Cerebellar nuclear complex (tissue), 1 donor: ENCODE measurements at places on chromosomes 16 and 17.

DNA sequence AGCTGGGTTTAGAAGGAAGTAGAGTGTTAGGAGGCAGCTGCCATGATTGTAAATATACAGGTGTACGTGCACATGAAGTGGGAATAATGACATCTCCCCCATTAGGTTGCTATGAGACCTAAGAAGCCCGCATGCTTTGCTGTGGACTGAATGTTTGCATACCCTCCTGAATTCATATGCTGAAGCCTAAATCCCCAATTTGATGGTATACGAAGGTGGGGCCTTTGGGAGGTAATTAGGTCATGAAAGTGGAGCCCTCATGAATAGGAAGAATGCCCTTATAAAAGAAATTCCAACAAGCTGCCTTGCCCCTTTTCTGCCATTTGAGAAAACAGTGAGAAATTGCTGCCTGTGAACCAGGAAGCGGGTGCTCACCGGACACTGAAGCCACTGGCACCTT, 44.0 kb downstream of the CCDC182 start:
- no peak for DNase-seq

DNA sequence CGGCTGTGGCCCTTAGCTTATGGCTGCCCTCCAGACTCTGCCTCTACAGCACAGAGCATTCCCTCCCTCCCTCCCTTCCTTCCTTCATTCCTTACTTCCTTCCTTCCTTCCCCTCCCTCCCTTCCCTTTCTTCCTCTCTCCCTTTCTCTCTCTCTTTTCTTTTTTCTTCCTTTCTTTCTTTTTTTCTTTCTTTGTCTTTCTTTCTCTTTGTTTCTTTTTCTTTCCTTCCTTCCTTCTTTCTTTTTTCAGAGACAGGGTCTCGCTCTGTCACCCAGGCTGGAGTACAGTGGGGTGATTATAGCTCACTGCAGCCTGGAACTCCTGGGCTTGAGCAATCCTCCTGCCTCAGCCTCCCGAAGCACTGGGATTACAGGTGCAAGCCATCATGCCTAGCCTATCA, 11.7 kb downstream of the TMEM92 start:
- DNase-seq: no peak

DNA sequence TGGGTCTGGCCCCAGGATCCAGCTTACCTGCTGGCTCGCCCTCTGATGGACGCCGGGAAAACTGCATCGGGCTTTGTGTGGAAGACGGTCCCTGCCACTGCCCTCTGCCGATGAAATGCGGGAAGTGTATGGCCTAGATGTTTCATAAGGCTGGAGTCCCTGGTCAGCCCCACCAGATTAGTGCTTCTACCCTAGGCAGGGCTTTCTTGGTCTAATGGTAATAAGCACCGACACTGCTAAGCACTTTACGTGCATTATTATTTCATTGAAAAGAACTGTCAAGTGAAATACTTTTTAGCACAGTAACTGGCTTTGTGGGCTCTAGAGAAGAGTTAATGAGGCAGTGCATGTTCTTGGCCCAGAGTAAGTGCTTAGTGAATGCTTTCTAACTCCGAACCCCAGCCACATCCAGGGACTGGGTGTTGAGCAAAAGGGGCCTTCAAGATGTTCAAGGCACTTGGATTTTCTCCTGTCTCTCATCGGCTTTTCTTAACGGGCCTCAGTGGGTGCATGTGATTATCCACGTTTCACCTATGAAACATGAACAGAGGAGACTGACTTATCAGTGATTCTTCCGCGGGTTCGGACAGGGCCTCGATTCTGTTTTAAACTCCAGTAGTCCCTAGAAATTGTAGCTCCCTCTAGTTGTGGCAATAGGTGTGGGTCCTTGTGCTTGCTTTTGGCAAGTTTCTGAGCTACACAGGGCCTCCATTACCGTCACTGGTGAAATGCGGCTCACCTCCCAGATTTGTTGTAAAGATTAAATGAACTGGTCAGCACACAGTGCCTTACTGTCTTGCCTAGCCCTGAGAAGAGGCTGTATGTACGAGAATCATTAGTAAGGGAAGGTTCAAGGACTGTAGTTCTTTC, 6.6 kb downstream of the TRAF4 start:
- peak; percentile 66 for DNase-seq

- DNase-seq: no peak
Observed at GRCh38 chr17:37610971-37611370, 1.8 kb upstream of the SYNRG start.

DNA sequence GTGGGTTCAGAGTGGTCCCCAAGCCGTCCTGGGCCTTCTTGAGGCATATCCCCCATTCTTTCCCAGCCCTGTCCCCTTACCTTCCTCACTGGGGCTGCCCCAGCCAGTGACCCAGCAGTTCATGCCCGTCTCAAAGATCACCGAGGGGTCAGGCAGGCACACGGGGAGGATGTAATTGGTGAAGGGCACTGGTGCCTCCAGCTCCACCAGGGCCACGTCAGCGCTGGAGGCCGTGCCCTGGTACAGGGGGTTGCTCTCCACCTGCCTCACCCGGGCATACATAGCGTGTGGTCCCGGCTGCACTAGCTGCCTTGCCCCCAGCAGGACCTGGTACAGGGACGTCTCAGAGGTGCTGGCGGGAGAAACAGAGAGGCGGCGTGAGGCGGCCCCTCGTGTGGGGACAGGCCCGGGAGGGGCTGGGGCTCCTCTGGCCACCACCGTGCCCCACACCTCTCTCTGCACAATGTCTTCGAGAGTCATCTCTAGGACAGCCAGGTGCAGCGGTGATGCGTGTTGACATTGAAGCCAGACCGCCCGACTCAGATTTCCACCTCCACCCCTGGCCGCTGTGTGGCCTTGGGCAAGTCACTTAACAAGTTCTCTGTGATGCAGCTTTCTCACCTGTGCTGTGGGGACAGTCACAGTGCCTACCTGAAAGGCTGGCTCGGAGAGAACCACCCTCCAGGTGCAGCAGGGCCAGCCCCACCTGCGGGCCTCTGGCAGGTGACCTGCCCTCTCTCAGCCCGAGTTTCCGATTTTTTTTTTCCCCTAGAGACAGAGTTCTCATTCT, 5.8 kb downstream of the PRSS27 start:
- no peak for DNase-seq

- DNase-seq: no peak
Observed at GRCh38 chr17:29592850-29593551, at the start of gene ANKRD13B. Gene ANKRD13B, plus strand, starts transcription at chr17:29593132. Its CDS starts 490 bp downstream, at chr17:29593622.

- DNase-seq: no peak
Observed at GRCh38 chr16:74743045-74743667, 31.5 kb downstream of the FA2H start.

GRCh38 chr16:77468831-77469230, 34.0 kb upstream of the ADAMTS18 start:
- DNase-seq: peak; percentile 50

DNA sequence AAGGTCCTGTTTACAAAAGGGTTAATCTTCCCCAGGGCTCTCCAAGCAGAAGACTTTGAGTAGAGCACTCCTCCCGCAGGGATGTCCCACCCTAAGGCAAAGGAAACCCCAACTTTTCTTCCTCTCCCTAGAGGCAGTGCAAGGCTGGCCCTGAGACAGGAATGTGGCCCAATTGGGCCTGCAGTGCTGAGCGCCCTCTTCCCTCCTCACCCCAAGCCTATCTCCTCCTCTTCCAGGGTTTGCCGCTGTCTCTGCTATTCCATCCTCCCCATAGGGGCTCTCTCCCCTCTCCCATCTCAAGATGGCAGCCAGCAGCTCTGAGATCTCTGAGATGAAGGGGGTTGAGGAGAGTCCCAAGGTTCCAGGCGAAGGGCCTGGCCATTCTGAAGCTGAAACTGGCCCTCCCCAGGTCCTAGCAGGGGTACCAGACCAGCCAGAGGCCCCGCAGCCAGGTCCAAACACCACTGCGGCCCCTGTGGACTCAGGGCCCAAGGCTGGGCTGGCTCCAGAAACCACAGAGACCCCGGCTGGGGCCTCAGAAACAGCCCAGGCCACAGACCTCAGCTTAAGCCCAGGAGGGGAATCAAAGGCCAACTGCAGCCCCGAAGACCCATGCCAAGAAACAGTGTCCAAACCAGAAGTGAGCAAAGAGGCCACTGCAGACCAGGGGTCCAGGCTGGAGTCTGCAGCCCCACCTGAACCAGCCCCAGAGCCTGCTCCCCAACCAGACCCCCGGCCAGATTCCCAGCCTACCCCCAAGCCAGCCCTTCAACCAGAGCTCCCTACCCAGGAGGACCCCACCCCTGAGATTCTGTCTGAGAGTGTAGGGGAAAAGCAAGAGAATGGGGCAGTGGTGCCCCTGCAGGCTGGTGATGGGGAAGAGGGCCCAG, 1.0 kb downstream of the PRRT2 start:
- no peak for DNase-seq

- no peak for DNase-seq
Observed at GRCh38 chr17:27522028-27522635, 65.9 kb downstream of the KSR1 start.

GRCh38 chr16:11315510-11315909, 29.7 kb upstream of the RMI2 start:
- no peak for DNase-seq

GRCh38 chr17:33013596-33014375, 22.1 kb downstream of the SPACA3 start:
- DNase-seq: no peak

- DNase-seq: no peak
Observed at GRCh38 chr16:51197953-51198748, 47.1 kb upstream of the SALL1 start.

DNA sequence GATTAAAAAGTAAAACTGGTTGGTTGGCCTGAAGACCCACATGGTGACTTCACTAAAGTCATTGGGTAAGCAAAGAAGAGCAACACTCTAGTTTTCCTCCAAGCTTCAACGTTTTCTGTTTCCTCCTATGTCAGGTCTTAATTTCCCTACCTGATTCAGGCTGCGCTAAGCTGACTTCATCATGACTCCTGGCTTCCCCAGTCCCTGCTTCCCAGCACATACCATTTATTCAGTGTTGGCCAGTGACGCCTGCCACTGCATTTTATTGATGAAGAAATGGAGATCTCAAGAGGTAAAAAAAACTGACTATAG, 645.3 kb downstream of the WWOX start:
- DNase-seq: no peak

GRCh38 chr17:29597361-29598172, 4.6 kb downstream of the ANKRD13B start:
- DNase-seq: no peak

GRCh38 chr17:75086496-75087181, 1.1 kb upstream of the SLC16A5 start:
- DNase-seq: no peak

- DNase-seq: no peak
Observed at GRCh38 chr17:11023639-11024479, 186.0 kb upstream of the PIRT start.

GRCh38 chr17:1736348-1737281, 6.1 kb upstream of the SERPINF2 start:
- DNase-seq: no peak

- no peak for DNase-seq
Observed at GRCh38 chr17:7356756-7357155, 1.8 kb downstream of the TMEM95 start.

DNA sequence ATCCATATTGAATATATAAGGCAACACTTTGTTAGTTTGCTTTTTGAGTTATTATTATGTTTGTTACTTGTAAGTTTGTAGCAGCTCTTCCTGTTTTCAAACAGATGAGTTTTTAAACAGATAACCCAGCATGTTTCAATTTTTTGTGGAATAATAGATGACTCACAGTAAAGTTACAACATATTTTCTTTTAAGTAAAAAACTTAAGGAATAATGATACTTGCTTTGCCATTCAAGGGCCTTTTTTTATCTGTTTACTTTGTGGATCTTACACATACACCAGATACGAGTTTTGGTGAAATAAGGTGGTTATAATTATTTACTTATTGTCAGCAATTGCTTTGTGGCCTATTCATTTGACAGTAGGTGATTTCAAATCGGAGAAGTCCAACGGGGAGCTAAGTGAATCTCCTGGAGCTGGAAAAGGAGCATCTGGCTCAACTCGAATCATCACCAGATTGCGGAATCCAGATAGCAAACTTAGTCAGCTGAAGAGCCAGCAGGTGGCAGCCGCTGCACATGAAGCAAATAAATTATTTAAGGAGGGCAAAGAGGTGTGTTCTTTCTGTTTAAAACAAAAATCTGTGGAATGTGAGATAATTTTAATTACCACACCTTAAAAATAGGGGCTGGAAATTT, 66.3 kb downstream of the BPTF start:
- no peak for DNase-seq

GRCh38 chr16:89406277-89406888, 84.0 kb downstream of the ANKRD11 start:
- DNase-seq: no peak

GRCh38 chr16:81831722-81832126, 52.6 kb downstream of the PLCG2 start:
- DNase-seq: no peak

DNA sequence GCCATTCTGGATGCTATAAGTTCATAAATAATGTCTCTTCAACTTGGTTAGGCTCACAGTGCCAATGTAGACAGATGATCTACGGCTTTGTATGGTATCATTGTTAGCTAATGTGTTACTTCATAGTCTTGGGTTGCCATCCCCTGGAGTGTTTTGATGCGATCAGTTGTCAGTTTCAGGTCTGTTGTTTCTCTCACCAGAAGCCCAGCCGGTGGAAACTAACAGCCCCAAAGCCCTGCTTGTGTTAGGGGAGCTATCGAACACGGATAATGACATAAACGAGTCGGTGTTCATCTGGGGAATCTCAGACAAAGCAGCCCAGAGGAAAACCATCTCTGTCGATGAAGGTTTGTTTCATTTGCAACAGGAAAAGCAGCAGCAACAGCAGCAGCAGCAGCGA, 107.4 kb upstream of the ANKFN1 start:
- DNase-seq: no peak

- no peak for DNase-seq
Observed at GRCh38 chr16:7651803-7652570, 319.3 kb downstream of the RBFOX1 start.

DNA sequence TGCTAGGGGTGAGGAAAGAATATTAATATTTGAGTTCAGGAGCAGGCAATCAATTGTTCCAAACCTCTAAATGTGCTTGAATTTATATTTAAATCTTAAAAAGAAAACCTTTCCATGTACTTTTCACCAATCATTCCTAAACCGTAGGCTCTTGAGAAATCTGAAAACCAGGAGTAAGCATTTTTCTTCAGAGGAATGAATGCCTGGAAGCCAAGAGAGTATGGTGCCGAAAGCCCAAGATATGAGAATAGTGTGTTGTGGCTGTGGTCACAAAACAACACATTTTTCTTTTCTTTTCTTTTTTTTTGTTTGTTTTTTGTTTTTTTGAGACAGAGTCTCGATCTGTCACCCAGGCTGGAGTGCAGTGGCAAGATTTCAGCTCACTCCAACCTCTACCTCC, 37.6 kb downstream of the TEX2 start:
- DNase-seq: no peak

DNA sequence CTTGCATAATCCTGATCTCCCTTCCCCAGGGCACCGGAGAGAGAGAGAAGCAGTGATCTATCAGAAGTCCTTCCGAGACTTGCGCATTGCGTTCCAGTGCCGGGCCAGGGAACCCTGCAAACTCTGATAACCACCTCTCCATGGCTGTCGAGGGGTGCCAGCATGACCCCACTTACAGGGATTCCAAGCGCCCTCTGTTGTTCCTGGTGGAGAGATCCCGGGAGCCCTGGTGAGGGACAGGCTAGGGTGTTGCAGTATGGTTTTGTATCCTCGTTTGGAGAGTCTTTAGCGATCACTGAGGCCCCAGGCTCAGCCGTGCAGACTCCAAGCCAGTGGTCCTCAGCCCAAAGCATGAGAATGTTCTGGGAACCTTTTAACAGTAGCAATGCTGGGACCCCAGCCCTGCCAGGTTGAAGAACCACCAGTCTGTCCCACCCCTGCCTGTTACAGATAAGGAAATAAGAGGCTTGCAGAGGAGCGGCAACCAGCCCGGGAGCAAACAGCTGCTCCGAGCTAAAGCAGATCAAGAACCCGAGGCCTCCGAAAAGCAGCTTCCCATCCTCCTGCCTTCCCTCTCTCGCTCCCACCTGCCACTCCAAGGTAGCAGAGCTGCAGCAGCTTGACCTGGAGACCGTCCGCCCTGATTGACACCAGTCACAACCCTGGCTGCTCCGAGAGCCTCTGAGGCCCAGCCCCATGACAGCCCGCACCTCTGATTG, 150.3 kb upstream of the RPL38 start:
- no peak for DNase-seq
